ENCODE measurements at places on chromosomes 1 and 21.

DNA sequence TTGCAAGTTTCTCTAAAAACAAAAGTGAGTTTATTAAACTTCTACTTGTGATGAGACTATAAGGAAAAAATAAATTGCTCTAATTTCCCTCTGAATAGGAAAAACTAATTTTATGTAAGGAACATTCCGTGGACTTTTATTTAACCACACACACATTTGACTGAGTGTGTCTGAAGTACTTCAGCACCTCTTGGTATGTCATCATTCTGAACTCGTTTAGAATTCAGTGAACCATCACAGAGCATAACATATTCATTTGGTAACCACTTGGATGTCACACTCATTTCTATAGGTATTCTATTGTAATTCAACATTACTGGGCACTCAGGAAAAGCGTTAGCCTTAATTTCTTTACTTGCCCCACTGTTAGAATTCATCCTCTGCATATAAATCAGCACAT lies 79.1 kb downstream of the RGS21 start:
- no peak for DNase-seq
- H3K27me3 ChIP-seq = no peaks in the 10 kb centered on the region
- H3K27ac ChIP-seq = no peak overlapping the region
- no peaks in the 10 kb centered on the region for H3K36me3 ChIP-seq

DNA sequence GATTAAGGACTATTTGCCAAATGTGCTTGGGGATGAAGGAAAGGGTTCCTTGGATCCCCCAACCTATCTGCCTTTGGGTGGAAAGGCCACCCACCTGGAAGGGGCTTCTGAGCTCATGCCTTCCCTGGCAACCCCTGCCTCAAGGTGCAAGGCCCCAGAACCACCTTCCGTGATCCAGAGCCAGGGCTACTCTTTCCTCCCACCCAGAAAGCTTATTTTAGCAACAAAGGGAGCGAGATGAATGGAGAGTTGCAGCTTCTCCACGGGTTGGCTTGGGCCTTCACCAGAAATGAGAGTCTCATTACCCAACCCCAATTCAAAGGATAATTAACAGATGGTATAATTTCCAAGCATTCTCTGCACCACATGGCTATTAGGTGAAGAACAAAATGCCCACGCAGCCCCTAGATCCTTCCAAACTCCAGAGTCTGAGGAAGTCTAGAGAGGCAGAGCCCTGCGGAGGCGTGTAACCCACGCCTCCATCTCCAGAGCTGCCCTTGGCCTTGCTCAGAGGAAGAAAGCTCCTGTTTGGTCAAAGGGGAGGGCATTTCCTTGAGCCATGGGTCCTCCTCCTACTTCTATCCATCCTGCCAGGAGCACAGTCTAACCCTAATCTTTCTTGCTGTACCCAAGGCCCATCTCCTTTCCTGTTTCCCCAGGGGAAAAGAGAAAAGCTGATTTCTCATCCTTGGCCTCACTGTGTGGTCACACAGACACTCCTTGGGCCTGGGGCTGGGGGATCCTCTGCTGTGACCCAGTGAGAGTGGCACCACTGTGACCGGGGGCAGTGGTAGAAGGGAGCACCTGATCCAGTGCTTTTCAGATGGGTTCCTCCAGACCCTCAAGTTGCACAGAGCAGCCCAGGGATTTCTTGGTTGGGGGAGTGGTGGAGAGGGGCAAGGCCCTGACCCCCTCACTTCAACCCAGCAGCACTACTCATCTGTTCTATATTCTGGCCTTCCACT lies 1.7 kb upstream of the CELSR2 start:
- H3K27ac ChIP-seq = no peak overlapping the region
- H3K27me3 ChIP-seq = no peaks in the 10 kb centered on the region
- H3K4me3 ChIP-seq = no peak overlapping the region
- no peak for DNase-seq
- peaks cover 12% of the 10 kb centered on the region for H3K4me1 ChIP-seq

- H3K36me3 ChIP-seq = no peaks in the 10 kb centered on the region
- no peaks in the 10 kb centered on the region for H3K4me1 ChIP-seq
- H3K27ac ChIP-seq = no peak overlapping the region
- H3K4me3 ChIP-seq = no peak overlapping the region
These were observed 131.6 kb upstream of the ETV3 start for GRCh38 chr1:157269656-157270375.

GRCh38 chr1:178916448-178917174 lies 45.7 kb upstream of the ANGPTL1 start:
- H3K27me3 ChIP-seq = no peaks in the 10 kb centered on the region
- no peaks in the 10 kb centered on the region for H3K4me1 ChIP-seq
- no peak for DNase-seq
- H3K27ac ChIP-seq = no peak overlapping the region
- H3K4me3 ChIP-seq = no peak overlapping the region

DNA sequence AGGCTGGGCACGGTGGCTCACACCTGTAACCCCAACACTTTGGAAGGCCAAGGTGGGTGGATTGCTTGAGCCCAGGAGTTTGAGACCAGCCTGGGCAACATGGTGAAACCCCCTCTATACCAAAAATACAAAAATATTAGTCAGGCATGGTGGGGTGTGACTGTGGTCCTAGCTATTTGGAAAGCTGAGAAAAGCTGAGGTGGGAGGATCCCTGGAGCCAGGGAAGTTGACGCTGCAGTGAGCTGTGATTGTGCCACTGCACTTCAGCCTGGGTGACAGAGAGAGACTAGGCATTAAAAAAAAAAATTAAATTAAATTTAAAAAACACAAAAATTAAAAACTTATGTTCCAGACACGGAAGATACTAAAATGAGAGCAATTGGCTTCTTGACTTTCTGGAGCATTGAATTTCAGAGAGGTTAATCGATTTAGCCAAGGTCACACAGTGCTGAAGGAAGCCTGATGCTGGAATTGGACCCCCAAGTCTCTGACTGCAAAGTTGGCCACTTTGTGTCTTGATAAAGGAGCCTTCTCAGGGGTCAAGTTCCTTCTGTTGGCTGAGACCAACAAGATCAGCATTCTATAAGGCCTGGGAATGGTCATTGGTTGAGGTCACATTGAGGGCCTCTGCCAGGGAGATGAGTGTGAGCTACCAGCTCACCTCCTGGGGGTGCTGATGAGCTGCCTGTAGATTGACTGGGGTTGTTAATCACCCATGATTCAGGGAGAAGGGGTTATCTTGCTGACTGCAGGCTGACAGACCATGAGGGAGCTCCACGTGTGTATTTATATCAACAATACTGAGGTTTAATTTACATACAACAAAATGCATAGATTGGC lies 54.3 kb downstream of the RPS6KA1 start:
- no peak for DNase-seq
- no peak overlapping the region for H3K27ac ChIP-seq
- H3K36me3 ChIP-seq = no peaks in the 10 kb centered on the region
- H3K4me1 ChIP-seq = 0 out of 2 replicates have a peak, but pooled peaks cover 5% of the 10 kb centered on the region
- no peaks in the 10 kb centered on the region for H3K27me3 ChIP-seq
- no peak overlapping the region for H3K4me3 ChIP-seq

GRCh38 chr1:165960136-165960535 lies 132.7 kb downstream of the UCK2 start:
- H3K36me3 ChIP-seq = no peaks in the 10 kb centered on the region
- H3K4me3 ChIP-seq = no peak overlapping the region
- DNase-seq = no peak
- no peak overlapping the region for H3K27ac ChIP-seq
- H3K4me1 ChIP-seq = no peaks in the 10 kb centered on the region

DNA sequence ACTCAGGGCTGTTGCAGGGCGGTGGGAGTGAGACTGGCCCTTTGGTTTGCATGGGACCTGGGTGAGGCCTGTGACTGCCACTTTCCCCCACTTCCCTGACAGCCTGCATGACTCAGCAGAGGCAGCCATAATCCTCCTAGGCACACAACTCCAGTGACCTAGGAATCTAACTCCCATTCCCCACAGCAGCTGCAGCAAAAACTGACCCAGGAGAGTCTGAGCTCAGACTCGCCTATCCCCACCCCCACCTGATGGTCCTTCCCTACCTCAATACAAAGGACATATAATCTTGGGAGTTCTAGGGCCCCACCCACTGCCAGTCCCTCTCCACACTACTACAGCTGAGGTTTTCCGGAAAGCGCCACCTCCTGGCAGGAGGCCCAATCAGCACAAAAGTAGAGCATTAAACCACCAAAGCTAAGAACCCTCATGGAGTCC lies 26.7 kb downstream of the NDC1 start:
- DNase-seq = peak; percentile 42
- H3K27ac ChIP-seq = peak overlapping the region; percentile 70
- H3K4me3 ChIP-seq = no peak overlapping the region
- peaks cover 44% of the 10 kb centered on the region for H3K4me1 ChIP-seq

GRCh38 chr21:38925923-38926322 lies 120.2 kb downstream of the ETS2 start:
- peak; percentile 45 for DNase-seq
- no peak overlapping the region for H3K27ac ChIP-seq
- H3K27me3 ChIP-seq = no peaks in the 10 kb centered on the region
- no peaks in the 10 kb centered on the region for H3K36me3 ChIP-seq
- peak overlapping the region; percentile 26 for H3K4me3 ChIP-seq

GRCh38 chr1:239243006-239243405 lies 143.4 kb upstream of the CHRM3 start:
- H3K27ac ChIP-seq = no peak overlapping the region
- no peaks in the 10 kb centered on the region for H3K36me3 ChIP-seq
- no peaks in the 10 kb centered on the region for H3K4me1 ChIP-seq
- H3K4me3 ChIP-seq = no peak overlapping the region

Measured in PC-9 (cell line).